Colonic mucosa (tissue), 4 donors: ENCODE measurements at places on chromosomes 4 and X.

DNA sequence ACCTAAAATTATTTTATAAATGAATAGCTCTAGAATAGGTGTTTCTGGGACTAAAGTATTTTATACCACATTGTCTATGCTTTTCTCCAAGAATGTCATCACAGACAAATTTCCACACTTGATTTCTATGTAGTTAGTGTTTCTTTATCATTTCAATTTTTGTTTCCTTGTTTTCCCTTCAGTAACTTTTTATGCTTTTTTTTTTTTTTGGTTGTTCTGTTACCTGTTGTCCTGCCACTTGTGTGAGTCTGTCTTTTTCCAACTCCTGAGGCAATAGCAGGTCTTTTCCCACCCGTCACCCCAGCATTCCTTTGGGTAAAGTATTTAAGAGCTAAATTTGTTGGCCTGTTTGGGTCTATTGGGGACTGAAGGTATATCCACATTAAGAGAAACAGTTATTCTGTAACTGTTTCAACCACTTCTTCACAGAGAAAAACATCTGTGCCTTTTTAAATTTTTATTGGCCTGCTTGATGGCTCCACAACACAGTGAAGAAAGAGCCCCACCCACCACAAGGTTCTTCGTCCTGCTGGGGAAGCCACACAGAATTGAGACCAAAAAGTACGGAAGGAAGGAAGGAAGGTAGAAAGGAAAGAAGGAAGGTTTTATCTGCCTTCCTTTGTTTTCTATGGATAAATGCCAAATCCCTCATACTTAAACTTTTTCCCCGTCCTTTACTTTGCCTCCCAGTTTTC is 17.7 kb upstream of the GPC3 start:
- no peak for DNase-seq

DNA sequence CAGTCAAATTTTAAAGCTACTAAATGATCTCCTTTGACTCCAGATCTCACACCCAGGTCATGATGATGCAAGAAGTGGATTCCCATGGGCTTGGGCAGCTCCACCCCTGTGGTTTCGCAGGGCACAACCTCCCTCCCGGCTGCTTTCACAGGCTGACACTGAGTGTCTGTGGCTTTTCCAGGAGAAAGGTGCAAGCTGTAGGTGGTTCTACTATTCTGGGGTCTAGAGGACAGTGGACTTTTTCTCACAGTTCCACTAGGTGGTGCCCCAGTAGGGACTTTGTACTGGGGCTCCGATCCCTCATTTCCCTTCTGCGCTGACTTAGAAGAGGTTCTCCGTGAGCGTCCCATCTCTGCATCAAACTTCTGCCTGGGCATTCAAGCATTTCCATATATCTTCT is 845.2 kb downstream of the PCDH18 start:
- no peak for DNase-seq

GRCh38 chrX:9668537-9668936 is 97.1 kb downstream of the GPR143 start:
- DNase-seq, result no peak

- DNase-seq, result no peak
Observed at GRCh38 chr4:157889788-157890187, 283.0 kb downstream of the GASK1B start.

- DNase-seq, result no peak
Observed at GRCh38 chrX:18545771-18546170, 120.4 kb downstream of the CDKL5 start.

DNA sequence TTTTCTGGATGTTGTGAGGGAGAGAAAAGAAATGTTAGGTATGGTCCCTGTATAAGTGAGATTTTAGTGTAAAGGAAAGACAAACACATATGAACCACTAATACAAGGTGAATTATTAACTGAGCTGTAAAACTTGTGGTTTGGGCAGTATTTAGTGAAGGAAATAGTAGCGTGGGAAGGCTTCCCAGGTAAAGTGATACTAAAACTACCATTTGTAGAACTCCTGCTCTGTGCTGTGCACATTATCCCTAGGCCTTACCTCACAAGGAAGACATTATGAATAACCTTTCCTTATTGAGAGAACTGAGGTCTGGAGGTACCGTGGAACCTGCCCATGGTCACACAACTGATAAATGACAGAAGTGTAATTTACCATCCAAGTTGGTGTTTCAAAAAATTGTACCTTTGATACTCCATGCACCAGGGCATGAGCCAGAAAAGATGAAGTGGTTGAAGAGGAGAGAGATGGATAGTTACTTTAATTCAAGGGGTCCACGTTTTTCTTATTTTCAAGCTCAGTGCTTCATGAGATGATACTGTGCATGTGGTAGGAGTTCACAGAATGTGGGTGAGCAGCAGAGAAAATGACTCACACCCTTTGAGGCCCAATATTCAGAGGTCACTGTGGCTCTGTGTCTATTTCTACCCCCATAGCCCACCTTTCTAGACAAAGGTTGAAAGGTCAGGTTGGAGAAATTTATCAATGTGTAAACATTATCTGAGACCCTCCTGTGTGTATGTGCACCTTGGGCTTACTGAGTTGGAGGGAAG is 2.6 kb upstream of the VSIG4 start:
- no peak for DNase-seq

GRCh38 chr4:159770401-159770800 is 667.5 kb downstream of the RAPGEF2 start:
- DNase-seq, result no peak

- peak; percentile 19 for DNase-seq
Observed at GRCh38 chr4:48991357-48991756, 5.3 kb downstream of the CWH43 start.

DNA sequence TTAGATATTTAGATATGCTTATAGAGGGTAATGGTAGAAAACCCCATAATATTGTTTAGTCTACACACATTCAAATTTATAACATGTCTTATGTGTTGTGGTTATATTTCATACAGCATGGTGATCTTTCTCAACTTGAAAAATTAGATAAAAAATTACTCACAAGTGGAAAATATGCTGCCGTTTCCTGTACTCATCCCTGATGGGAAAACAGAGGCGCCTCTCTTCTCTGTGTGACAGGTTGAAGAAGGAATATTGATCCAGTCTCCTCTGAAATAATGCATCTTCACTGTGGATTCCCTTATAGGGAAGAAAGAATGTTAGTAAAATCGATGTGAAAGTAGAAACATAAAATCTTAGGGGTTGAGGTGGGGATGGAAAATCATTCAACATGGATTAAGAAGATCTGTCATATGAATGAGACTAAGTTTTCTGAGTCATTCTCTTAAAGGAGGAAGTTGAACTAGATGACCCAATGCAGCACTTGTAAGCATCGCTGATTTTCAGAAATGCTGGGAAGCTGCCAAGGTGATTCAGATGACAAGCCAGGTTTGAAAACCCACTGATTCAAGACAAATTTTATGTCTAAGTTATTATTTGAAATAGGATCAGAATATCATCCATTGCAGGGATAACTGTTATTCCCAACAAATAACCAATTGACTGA is 70.7 kb downstream of the ANKRD50 start:
- DNase-seq, result no peak

- no peak for DNase-seq
Observed at GRCh38 chrX:129188231-129188630, 335.1 kb downstream of the SMARCA1 start.

- no peak for DNase-seq
Observed at GRCh38 chr4:157643257-157643656, 422.7 kb downstream of the GRIA2 start.

DNA sequence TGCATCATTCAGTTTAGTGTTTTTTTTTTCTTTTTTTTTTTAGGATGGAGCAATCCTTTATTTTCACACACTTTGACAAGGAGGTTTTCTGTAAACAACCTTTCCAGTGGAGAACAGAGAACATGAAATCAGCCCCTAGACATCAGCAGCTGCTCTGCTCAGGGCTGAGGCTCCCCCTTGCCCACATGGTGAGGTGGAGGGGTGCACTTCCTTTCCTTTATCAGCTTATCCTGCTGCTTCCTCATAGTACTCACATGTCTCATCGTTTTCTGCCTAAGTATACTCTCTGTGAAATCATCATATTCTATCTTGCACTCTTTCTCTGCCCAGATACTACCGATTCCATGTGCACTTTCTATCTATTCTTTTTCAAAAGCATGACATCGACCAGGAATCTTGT is 47.6 kb upstream of the PRSS12 start:
- DNase-seq, result no peak

DNA sequence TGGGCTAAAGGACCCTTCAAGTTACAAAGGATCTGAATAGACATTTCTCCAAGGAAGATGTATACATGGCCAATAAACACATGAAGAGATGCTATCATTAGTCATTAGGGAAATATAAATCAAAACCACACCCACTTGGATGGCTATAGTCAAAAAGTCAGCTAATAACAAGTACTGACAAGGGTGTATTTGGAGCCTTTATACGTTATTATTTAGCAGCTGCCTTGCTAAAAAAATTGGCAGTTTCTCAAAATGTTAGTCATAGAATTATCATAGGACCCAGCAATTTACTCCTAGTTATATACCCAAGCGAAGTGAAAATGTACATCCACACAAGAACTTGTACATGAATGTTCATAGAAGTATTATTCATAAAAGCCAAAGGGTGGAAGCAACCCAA is 112.7 kb upstream of the DUSP21 start:
- DNase-seq, result no peak

DNA sequence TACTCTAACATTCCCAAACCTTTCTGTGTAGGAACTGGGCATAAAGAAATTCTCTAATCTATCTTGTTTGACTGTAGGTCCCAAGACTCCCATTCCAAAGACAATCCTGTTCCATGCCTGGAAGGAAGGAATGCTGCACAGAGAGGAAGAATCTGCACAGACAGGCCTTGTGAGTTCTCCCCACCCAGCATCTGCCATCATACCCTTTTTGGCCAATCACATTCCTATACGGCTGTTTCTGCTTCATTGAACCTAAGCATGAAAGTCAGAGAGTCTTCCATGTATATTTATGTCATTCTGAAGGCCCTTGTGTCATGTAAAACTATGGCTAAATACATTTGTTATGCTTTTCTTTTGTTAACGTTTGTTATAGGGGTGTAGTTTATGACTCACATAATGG is 667.7 kb upstream of the IGFBP7 start:
- DNase-seq, result no peak

GRCh38 chr4:20319825-20320612 is 68.3 kb downstream of the SLIT2 start:
- DNase-seq, result no peak

- DNase-seq, result no peak
Observed at GRCh38 chr4:24607334-24607733, 23.0 kb upstream of the DHX15 start.

- no peak for DNase-seq
Observed at GRCh38 chr4:41060352-41061334, 153.7 kb downstream of the APBB2 start.

DNA sequence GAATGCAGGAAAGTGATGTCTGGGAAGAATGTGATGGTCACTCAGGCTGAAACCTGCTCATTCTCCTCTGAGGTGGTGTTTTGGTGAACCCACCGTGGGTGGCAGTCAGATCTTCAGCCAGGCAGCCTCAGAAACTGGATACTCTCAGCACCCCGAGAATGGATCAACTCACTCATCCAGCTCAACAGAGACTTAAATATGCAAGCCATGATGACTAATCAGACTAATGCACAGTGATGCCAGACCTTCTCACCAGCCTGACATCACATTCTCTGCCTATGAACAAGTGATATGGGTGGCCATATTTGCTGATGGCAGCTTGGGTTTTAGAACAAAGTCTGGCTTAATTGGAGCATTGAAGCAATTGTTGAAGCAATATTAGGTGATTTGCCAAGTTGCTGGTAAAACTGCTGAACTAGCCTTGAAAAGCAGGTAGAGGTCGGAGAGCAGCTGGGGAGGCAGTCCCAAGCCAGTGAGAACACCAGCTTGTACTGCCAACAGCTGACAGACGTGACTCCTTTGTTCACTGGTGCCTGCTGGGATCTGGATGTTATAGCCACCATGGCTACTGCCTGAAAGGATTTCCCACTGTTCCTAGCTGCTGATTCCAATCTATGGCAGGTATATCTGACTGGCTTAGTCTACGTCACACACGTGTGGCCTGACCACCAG is 608.1 kb downstream of the MID1IP1 start:
- no peak for DNase-seq

DNA sequence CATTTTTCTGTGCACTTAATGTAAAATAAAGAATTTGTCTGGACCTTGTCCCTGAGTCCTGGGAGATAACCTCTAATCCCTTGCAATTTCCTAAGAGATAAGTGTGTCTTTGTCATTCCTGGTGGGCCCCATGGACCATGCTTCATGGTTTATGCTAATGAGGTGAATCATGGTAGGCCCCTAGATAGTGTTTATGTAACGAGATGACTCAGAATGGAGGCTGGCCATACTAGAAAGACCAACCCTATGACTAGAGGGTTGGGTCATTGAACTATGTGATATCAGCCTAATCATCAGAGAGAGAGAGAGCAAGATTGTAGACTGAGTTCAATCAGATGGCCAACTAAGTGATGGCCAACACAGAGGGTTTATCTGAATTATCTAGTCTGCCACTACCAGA is 64.2 kb upstream of the NHSL2 start:
- DNase-seq, result no peak

GRCh38 chr4:163622379-163623035 is 128.0 kb downstream of the TMA16 start:
- no peak for DNase-seq

DNA sequence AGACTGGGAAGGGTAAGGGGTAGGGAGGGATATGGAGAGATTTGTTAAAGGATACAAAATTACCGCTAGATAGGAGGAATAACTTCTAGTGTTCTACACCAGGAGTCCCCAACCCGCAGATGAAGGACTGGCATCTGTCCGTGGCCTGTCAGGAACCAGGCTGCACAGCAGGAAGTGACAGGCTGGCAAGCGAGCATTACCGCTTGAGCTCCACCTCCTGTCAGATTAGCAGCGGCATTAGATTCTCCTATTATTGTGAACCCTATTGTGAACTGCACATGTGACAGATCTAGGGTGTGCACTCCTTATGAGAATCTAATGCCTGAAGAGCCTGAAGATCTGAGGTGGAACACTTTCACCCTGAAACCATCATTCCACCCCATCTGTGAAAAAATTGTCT is 27.9 kb upstream of the BBS7 start:
- no peak for DNase-seq

DNA sequence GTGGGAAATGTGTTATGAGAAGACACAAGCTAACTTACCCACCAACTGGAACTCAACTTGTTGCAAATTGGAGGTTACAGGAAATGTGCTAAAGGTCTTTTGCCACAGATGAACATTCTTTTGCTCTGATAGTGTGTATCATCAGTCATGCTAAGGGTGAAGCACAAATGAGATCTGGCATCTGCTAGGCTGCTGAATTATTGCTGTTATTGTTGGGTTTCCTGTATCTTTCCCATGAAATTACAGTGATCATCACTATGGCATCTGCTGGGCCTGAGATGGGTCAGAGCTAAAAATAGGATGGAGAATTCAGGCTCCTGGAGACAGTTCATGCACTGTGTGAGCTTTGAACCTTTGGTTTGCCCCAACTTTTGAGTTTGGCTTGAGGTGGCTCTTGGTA is 124.5 kb downstream of the NPNT start:
- DNase-seq, result no peak

- no peak for DNase-seq
Observed at GRCh38 chr4:81745050-81745449, 273.3 kb upstream of the RASGEF1B start.

- DNase-seq, result no peak
Observed at GRCh38 chr4:38343608-38344007, 320.4 kb upstream of the KLF3 start.
